ENCODE measurements at places on chromosomes 13 and 19.

DNA sequence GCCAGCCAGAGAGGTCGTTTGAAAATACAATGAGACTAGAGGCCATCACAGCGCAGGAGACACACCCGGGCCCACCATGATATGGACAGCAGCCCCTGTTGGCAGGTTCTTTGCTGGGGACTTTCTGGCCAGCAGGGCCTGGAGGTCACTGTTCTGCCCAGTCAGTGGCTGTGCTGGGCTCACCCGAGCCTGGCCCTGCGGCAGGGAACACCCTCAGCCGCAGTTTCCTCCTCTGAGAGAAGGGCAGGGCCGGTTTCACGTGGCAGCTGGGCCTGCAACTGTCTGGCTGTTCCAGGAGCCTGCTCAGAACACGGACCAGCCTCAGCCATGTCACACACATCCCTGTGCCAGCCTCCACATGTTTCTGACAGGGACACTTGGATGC, 39.4 kb downstream of the ADPRHL1 start:
- no peak for DNase-seq

- DNase-seq, result peak; percentile 83
Measured at GRCh38 chr19:10270616-10271394, at the start of gene ICAM1. Gene ICAM1, plus strand, starts transcription at chr19:10271120. Its CDS starts 40 bp downstream, at chr19:10271160.

DNA sequence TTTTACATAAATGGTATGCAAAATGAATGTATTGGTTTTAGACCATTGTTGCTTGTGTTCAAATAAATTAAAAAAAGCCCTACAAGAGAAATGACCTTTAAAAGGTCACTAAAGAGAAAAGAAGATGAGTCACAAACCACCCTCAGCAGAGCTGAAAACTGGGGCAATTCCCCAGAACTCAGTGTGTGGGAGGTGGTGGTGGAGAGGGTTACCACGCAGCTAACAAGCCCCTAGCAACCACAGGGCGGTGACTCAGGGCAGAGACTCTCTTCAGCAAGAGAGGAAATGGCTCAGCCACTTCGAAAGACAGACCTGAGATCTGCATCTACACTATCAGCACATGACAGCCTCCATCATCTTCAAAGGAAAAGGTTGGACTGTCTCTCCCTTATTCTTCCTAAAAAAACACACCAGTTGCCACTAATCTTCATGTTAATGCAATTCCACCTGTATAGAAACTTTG, 29.4 kb upstream of the NDFIP2 start:
- DNase-seq, result peak; percentile 81

- DNase-seq, result no peak
Measured at GRCh38 chr13:21796066-21796465, 125.2 kb downstream of the FGF9 start.

- DNase-seq, result no peak
Measured at GRCh38 chr19:1923319-1923718, 17.7 kb upstream of the CSNK1G2 start.

- DNase-seq, result no peak
Measured at GRCh38 chr13:75633285-75633684, 2.8 kb upstream of the LMO7 start.

DNA sequence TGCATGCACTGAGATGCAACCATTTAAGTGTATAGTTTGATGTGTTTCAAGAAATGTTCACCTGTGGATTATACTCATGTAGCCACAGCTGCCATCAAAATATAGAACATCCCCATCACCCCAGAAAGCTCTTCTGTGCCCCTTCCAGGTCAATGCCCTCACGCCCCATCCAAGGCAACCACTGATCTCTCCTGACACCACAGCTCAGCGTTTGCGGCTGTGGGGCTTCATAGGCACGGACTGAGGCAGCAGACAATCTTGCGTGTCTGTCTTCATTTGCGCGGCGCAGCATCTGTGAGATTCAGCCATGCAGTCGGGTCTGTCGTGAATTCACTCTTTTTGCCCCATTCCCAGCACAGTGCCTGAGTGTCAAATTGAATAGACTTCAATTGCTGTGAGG, 153.8 kb upstream of the UQCRFS1 start:
- no peak for DNase-seq

- no peak for DNase-seq
Measured at GRCh38 chr13:31891472-31891871, 140.1 kb upstream of the FRY start.

DNA sequence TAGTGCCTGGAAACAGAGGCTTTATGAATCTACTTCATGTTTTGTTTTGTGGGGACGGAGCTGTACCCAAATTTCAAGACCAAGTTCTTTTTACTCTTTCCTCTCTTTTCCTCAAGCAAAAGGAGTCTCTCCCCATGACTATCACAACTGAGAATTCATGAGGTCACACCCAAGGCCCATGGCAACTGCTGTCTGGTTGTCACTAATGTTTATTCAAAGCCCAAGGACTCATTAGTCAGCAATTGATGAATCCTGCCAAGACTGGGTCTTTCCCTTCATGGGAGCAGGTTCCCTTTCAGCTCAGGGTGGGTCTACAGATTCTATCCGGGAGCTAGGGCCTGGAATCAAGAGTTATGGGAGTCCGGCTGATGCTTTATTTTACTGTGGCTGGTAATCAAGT, 441.5 kb upstream of the PCDH20 start:
- DNase-seq, result no peak

DNA sequence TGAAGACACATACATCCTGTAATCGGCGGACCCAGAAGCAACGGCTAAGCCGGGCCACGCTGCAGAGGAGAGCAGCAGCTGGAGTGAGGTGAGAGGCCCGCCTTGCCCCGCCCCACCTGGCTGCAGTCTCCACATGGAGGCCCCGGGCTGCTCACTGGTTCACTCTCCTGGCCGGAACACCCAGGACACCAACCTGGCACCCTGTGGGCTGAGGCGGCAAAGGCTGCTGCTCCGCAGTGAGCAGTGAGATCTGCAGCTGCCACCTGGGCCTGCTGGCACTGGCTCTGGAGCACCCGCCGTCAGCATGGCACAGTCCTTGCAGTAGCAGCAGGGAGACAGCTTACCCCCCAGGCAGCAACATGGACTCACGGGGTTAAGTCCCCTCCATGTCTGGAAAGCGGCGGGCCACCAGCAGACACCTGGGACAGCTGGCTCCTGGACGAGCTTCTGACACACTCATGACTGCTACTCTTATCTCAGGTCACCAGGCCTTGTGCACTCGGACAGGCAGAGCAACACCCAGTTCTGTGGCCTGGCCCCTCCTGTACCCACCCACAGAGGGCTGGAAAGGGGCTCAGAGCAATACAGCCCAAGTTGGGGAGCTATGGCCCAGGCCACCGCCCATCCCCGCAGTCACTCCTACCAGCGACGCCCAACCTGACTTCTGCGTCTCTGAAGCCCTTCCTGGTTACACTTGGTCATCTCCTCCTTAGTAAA, 13.2 kb upstream of the KPTN start:
- no peak for DNase-seq

GRCh38 chr13:103794526-103794925, 728.3 kb upstream of the SLC10A2 start:
- no peak for DNase-seq

DNA sequence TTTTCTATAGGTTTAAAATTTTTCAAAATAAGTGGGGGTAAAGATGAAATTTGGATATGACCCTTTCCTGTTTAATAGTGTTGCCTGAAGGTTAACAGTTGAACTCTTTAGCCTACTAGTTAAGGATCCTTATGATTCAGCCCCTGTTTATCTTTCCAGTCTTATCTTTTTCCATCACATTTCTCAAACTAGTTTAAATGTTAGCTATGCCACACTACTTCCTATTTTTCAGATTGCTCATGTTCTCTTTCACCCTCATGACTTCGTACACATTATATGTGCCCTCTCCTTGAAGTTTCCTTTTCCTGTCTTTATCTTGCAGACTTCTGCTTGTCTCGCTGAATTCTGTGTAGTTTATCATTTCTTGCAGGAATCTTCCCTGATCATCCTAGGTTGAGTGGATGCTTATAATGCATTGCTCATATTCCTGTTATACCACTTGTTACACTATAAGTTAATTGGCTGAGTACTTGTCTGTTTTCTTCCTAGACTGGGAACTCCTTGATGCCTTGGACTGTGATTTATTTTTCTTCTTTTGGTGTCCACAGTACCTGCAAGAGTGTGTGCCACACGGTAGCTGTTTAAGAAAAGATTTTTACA, 86.7 kb downstream of the FNDC3A start:
- DNase-seq, result peak; percentile 87

DNA sequence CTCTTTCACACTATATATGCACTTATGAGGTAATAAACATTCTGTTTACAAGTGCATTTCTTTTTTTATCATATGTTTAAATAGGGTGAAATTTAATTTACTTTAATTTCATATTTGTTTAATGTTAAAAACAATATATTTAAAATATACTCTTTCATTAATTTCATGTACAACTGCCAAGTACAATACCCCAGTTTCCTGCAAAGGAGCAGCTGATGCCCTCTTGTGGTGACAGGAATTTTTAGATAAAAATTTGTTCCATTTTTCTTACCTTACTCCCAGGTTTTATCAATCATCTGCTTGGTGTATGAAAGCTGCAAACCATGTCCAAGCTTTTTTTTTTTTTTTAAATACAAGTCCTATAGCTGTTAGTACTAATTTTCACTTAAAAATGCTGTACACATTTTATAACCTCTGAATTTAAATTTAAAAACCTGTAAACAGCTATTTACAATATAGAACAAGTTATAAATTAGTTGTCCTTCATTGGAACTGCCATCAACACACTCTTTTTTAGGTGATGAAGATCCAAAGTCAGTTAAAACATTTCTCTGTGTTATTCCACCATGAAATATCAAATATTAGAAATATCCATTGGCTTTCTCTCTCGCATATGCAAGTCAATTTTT, 4.9 kb downstream of the PCDH20 start:
- no peak for DNase-seq

- DNase-seq, result no peak
Measured at GRCh38 chr19:27742041-27742440, 1470.9 kb downstream of the UQCRFS1 start.

- DNase-seq, result no peak
Measured at GRCh38 chr13:19910336-19911072, 47.1 kb upstream of the ZMYM5 start.

GRCh38 chr19:16821081-16821480, 8.1 kb upstream of the SIN3B start:
- DNase-seq, result no peak

GRCh38 chr19:38693380-38694223, 46.2 kb downstream of the ACTN4 start:
- DNase-seq, result peak; percentile 88

GRCh38 chr13:26225896-26226617, 3.9 kb upstream of the RNF6 start:
- no peak for DNase-seq

GRCh38 chr13:59898066-59898465, 265.7 kb downstream of the DIAPH3 start:
- DNase-seq, result no peak

GRCh38 chr19:48953990-48954594, 583 bp upstream of the BAX start:
- no peak for DNase-seq

DNA sequence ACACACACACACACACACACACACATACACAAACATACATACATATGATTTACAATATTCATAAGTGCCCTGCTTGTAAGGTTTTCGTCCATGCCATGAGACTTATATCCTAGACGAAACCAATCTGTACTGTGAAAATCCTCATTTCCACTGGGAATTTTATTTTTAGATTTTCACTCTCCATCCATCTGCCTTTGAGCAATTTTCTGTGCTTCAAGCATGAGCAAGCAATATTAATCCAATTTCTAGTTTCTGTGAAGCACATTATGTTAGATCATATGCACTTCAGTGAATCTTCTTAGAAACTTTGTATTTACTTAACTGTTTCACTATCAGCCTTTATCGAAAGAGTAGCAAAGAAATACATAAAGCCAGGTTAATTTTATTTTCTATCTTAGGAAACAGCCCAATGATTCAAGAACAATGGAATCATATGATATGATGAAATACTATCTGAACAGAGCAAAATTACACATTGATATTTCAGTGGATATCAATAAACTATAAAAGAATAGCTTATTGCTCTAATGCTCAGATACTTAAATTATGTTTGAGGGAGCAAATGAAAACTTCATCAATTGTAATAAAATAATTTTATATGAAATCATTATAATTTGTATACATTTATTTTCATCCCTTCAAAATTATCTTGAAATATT, 1100.7 kb upstream of the MIR17HG start:
- no peak for DNase-seq

DNA sequence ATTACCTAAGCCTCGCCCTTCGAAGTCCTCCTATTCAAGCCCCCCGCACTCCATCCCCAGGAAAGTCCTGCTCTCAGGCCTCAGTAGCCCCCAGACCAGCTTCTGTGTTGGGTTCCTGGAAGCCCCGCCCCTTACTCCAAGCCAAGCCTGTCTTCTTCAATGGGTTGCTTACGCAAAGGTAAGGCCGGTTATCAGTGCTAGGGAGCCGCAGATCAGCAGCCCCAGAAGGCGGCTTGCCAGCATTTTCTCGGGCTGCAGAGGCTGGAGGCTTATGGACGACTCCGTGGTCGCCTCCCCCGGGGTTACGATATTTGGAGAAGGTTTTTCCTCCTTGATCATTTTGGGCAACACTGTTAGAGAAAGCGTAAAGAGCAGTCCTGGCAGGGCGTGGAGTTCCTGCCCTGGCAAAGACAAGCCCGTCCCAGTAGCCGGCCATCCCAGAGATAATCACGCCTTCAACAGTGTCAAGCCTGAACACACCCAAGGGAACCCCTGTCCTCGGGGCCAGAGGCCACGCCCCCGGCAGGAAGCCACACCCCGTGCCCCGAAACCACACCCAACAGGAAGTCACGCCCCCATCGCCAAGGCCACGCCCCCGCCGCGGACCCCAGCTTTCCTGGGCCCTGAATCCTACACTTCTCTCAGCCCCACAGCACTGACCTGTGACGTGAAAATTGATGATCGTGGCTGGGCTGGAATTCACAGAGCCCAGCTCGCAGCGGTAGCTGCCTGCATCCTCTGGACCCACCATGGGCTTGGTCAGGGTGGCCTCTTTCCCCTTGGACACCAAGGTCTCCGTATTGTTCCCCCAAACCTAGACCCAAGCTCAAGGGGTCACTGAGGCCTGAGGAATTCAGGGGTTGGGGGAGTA, 954 bp upstream of the RASIP1 start:
- DNase-seq, result no peak

- no peak for DNase-seq
Measured at GRCh38 chr13:74675182-74675581, 541.0 kb upstream of the KLF12 start.

DNA sequence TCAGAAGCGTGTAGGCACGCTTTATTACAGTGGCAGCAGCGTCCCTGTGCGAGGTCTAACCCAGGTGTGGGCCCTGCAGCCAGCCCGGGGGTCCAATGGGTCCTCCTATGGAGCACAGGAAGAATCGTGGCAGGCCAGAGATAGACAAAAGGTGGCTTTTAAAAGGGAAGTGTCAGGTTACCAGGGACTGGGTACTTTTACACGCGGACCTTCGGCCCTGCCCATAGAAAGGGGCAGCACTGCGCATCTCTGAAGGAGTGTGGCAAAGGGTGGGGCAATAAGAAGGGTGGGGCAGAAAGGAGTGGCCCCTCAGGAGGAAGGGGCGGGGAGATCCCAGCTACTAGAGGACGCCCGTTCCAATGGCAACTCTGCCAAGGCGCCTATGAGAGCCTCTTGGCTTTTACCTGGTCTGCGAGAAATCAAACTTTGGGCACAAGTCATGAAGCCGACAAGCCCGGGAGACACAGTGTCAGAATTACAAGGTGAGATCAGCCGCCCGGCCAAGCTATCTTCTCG, 1419.8 kb downstream of the UQCRFS1 start:
- peak; percentile 87 for DNase-seq
